ENCODE measurements at places on chromosomes 1 and 21.

DNA sequence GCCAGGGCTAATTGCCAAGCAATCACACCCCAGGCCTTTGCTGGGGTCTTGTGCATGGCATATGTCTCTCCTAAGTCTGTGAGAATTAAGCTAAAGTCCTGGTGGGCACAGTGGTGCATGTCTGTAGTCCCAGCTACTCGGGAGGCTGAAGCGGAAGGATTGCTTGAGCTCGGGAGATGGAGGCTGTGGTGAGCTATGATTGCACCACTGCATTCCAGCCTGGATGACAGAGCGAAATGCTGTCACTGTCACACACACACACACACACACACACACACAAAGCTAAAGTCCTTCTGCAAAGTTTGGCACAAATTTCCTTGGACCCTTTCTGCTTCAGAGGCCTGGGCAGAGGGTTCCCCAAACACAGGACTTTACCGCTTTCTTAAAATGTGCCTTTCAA is 31.3 kb upstream of the DNAJC11 start:
- no peak for DNase-seq

DNA sequence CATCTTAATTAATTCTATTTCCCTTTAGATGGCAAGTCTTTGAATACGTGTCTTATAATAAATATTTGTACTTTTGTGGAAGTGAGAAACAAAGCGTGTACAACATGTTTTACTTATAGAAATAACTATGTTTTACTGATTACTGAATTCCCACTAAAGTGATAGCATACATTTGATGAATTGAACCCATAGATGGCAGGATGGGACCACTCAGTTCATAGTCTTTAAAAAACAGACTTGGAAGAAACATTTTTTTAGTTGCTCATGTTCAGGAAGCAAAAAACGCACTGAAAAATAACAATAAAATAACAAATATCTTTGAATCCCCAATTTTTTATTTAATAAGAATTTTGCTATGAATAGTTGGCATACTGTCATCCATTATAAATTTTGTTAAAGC is 507.1 kb upstream of the ZRANB2 start:
- no peak for DNase-seq

GRCh38 chr1:203549309-203549708 is 55.4 kb downstream of the OPTC start:
- DNase-seq = no peak

- no peak for DNase-seq
Observed at GRCh38 chr1:33147997-33148314, 33.9 kb downstream of the TRIM62 start.

DNA sequence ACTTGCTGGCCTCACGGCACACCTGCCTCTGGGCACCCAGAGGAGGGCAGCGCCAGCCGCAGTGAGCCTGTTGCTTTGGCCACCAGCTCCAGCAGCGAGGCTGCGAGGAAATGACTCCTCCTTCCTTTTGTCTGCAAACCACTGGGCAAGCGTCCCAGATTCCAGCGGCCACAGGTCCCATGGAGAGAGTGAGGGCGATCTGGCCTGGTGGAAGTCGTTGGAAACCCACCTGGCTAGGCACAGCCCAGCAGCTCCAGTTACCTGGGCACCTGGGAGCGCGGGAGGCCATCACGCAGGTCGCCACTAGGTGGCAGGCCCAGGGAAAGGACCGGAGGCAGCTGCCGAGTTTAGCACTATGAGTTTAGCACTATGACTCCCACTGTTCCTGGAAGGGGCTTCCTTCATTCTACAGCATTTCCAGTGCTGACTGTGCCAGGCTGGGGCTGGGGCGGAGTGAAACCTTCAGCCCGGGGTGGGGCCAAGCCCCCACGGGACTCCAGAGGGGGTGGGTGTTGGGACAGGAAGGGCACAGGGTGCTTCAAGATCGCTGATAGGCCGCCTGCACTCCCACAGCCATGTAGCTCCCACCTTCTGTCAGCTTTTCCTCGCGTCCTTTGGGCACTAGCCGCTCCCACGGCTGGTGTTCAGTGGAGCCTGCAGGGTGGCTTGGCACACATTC is 1.1 kb upstream of the ESPN start:
- DNase-seq = peak; percentile 42

DNA sequence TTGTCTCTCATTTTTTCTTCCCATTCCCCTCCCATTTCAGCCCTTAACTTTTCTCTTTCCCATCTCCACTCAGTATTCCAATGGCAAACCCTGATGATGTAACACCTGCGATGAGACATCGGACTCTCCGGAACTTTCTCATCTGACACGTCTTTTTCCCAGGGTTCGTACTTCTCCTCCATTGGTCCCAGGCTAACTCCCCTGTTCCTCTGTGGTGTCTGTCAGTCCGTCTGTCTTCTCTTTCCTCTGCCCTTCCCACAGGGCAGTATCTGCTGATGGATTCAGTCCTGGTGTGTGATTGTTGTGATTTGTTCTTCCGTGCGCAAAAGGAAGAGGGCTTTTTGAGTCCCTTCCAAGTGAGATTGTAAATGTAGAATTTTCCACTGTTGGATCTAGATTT is 27.7 kb downstream of the VANGL2 start:
- no peak for DNase-seq

- DNase-seq = no peak
Observed at GRCh38 chr1:173149887-173150286, 57.2 kb downstream of the TNFSF4 start.

DNA sequence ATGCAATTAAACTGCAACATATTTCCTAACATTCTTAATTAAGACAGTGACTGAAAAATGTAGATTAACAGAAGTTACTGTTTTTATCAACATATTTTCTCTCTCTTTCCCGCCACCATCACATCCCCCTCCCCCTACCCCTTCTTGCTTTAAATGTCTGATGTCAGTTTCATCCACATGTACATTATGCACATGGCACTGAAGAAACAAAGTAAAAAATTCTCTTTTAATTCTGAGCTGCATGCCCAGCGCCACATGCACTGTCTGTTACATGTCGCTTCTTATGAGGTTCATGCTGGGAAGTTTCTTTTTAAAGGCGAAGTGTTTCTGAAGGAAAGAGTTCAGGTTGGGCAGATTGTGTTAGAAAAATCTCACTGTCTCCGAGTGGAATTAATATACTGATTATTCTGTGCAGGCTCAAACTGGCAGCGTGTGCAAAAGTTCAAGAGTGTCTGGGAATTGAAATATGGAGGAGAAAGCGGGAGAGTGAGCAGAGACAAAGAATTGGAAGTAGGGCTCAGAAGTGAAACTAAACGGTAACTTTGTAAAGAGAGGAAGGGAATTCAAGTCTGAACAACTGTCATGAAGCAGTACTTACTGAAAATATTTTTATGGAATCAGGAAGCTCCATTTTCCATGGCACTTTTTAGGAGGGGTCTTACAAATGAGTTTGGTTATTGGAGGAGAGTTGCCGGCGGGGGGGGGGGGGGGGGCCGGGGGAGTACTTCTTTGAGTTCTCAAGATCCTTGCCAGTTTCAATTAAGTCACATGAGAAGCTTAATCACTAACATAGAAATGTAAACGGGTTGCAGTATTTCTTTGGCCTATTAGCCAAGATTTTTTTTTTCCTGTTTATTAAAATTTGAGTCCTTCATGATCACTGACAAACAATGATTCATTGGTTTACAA is 217.6 kb downstream of the SDCCAG8 start:
- DNase-seq = no peak

Data from activated CD4-positive, CD25-positive, alpha-beta regulatory T cell (primary cell).